ENCODE measurements at places on chromosomes 13 and 19. TPM values are rescaled to one million over a fixed set of nuclear protein-coding genes. Genes with fewer than 3 reads are reported as not detected.

The TNNT1 gene
- polyA plus RNA-seq: 6.1 TPM

The CEACAM1 gene
- polyA plus RNA-seq: 68.9 TPM

The LGALS14 gene
- polyA plus RNA-seq: not detected

The ZNF681 gene
- polyA plus RNA-seq: 0.67 TPM

The TSHZ3 gene
- 1.9 TPM for polyA plus RNA-seq

The TFPT gene
- polyA plus RNA-seq: 11.8 TPM

The CEACAM18 gene
- not detected for polyA plus RNA-seq

The CYP4F3 gene
- polyA plus RNA-seq: 11.6 TPM
